ENCODE measurements at places on chromosomes 12 and 14.
A peak's percentile ranks its signal among the peaks of the same experiment; 100 is the strongest.

DNA sequence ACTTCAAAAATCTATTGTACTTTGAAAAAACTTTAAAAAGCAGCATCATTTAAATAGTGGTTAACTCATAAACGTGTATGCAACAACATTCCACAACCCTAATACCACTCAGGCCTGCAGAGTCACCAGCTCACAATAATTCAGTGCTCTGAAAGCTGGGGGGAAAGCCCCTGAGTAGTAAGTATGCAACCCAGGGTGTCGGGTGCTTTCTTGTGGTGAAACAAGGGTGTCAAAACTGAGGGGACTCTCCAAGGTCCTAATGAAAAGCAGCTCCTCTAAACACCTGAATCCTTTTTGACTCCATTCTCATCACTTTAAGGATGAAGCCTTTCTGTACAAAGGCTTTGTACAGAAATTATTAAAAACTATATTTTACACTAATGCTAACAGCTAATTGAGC is 33.7 kb downstream of the FGFR1OP2 start:
- no peak for DNase-seq

GRCh38 chr12:78864403-78864869 is at the start of gene SYT1:
SYT1 (plus strand) TSS chr12:78864774.
- peak; percentile 69 for DNase-seq

DNA sequence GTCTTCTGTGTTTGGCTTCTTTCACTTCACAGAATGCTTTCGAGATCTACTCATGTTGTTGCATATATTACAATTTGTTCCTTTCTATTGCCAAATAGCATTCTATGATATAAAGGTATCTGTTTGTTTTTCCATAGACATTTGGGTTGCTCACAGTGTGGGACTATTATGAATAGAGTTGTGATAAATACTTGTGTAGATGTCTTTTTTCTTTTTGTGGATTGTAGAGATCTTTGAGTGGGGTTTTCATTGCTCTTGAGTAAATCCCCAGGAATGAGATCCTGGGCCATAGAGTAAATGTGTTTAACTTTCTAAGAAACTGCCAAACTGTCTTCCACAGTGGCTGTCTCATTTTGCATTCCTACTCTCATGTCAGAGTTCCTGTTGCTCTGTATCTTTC is 24.9 kb upstream of the CEBPE start:
- DNase-seq = no peak

- no peak for DNase-seq
These were observed 133.8 kb upstream of the CPM start for GRCh38 chr12:69066492-69067373.

DNA sequence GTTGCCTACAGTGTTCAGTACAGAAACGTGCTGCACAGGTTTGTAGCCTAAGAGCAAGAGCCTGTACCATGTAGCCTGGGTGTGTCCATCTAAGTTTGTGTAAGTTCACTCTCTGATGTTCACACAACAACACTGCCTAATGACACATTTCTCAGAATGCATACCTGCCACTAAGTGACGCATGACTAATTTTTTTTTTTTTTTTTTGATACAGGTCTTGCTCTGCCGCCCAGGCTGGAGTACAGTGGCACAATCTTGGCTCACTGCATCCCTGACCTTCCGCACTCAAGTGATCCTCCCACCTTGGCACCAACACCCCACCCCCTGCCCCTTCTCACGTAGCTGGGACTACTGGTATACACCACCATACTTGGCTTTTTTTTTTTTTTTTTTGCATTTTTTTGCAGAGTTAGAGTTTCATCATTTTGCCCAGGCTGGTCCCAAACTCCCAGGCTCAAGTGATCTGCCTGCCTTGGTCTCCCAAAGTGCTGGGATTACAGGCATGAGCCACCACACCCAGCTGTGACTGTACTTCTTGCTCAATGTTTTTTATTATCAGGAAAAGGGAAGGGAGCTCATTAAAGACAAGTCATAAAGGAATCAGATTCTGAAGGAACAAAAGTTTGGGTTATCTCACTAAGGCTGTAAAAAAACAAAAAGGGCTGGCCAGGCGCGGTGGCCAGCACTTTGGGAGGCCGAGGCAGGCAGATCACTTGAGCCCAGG is 10.0 kb upstream of the CDC42BPB start:
- no peak for DNase-seq

- DNase-seq = no peak
These were observed 203.5 kb downstream of the ANO6 start for GRCh38 chr12:45419317-45419814.

GRCh38 chr12:27674989-27675388 is 21.3 kb upstream of the REP15 start:
- no peak for DNase-seq

- DNase-seq = no peak
These were observed 530 bp downstream of the ARL1 start for GRCh38 chr12:101407049-101407435.

DNA sequence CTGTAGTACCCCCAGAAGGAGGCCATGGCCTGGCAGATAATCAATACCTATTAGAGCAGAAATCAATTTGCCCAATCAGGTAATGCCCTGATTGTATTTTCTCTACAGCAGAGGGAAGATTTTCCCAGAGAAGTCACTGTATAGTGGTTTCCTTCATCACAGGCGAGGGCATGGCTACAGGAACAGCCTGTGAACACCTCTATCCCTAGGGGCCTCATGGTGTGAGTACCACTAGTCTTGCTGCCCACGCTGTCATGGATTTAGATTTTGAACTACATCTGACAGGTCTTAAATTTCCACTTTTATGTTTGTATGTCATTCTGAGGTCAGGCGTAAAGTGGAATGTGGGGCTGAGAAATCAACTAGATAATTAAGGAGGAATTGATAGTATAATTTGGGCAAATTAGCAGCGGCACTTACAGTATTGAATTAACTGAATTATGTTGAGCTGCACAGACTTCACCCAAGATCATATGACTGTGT is 42.4 kb upstream of the STXBP6 start:
- DNase-seq = no peak

GRCh38 chr12:90908465-90908864 is 46.5 kb downstream of the CCER1 start:
- no peak for DNase-seq

GRCh38 chr14:76956316-76957090 is 72.0 kb downstream of the IRF2BPL start:
- peak; percentile 85 for DNase-seq

DNA sequence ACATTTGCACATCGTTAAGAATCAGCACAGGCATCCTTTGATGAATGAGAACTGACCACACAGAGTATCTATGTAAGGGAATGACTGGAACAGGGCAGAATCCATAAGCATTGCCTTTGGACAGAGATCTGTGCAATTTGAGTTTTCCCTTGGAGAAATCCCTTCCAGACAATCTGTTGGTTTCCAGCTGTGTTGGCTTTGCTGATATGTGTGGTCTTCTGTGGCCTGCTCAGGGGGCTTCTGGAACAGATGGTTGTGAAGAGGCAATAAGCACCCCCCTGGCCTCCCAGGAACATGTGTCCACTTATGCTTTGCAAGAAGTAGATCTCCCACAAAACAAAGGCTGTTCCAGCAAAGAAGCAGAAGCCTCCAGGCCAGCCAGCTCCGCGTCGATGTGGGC is 111.4 kb upstream of the TMEM132C start:
- DNase-seq = no peak

DNA sequence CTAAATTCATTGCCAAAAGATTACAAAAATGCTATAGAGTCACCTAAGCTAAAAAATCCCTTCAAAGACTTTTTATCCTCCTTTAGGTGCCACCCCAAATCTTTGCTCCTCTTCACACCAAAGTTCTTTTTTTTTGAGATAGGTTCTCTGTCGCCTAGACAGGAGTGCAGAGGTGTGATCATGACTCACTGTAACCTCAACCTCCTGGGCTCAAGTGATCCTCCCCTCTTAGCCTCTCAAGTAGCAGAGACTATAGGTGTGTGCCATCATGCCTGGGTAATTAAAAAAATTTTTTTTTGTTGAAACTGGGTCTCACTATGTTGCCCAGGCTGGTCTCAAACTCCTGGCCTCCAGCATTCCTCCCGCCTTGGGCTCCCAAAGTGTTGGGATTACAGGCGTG is 47.9 kb downstream of the WDHD1 start:
- no peak for DNase-seq

- no peak for DNase-seq
These were observed 144.1 kb upstream of the PTPRQ start for GRCh38 chr12:80299976-80300375.

- peak; percentile 57 for DNase-seq
These were observed 43.0 kb upstream of the CTDSP2 start for GRCh38 chr12:57889500-57889989.

GRCh38 chr12:94674051-94674451 is 23.7 kb upstream of the TMCC3 start:
- no peak for DNase-seq

GRCh38 chr14:56207626-56208292 is 89.5 kb downstream of the PELI2 start:
- DNase-seq = no peak

DNA sequence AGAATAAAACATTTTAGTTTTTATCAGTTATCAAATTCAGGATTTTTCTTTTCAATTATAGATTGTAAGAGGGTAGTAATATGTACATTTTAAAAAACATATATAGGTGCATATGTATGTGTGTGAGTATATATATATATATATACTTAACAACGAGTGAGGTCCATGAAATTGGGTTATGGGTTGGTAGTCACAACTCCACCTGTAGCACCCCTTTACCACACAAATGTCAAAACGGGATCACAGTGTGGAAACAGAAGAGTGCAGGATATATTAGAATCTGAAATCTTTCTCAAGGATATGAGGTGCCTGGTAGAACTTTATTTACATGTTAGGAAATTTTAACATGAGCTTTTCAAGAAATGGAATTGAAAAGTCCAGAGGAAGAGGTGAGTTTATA is 31.3 kb downstream of the MIA2 start:
- DNase-seq = no peak

DNA sequence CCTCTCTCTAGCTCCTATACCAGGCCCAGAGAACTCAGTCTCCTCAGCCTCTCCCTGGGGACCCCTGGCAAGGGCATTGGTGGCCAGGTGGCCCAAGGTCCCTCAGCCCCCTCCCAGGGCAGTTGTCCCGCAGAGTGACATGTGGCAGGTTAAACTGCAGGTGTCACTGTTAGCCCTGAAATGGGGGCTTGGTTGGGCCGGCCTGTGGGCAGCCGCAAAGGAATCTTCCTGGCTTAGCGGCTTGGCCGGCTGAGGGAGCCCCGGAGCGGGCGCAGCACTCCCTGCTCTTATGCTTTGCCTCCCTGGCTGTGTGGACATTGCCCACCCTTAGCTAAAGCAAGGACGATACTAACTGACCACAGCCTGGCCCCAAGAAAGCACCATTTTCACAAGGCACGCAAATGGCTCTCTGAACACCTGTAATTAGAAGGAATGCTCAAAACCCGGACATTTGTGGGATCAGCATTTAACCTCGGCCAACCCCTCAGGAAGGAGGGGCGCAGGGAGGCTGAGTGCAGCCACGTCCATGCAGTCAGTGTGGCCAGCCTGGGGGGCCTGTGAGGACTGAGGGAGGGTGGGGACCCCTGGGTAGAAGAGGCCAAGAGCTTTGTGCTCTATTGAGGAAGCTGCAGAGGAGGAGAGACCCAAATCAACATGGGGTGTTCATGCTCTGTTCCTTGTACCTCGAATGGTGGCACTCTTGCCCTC is 82.2 kb downstream of the PAPOLA start:
- no peak for DNase-seq

GRCh38 chr14:79638672-79639266 is 572.5 kb downstream of the DIO2 start:
- DNase-seq = no peak

- DNase-seq = no peak
These were observed 12.5 kb upstream of the SCARB1 start for GRCh38 chr12:124876171-124876570.

DNA sequence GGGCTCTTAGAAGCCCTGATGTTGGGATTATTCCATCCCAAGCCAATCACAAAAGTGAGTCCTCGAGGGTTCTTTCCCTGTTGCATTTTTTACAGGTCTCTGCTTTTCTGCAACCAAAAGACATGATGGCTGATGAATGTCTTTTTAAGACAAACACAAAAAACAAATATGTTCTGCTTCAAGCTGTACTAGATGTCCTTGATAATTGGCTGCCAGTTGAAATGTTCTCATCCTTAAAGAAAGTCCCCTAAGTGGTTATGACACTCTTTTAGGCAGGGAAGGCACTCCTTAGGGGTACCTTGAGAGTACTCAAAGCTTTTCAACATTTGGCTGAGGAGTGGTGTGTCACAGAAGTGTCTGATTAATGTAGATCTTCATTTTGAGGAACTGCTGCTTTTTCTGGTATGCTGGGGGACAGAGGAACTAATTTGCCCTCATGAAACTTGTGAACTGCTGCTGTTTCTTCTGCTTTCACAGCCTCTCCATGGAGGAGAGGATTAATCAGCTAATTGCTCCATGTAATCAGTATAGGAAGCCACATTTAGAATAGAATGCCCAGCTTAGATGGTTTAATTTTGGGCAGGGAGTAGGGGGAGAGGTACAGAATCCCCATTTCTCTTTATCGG is 22.8 kb upstream of the IGF1 start:
- no peak for DNase-seq

DNA sequence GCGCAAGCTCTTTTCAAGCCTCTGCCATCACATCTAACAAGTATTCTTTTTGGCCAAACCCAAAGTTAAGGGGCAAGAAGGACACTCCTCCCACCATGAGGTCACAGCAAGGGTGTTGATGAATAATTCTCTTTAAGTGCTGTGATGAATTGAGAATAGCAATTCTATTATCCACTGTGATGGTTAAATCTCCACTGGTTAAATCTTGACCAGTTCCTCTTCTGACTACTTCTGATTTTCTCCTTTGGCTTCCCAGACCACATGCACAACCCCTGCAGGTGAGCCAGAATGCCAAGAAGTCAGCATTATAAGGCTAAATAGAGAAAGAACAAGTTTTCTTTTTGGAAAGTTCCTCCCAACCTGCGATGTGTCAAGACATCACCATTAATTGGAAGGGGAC is 90.6 kb upstream of the BCL2L14 start:
- DNase-seq = no peak

GRCh38 chr12:7411343-7411742 is 32.6 kb downstream of the CD163L1 start:
- DNase-seq = peak; percentile 2

- DNase-seq = peak; percentile 15
These were observed 310.1 kb downstream of the SYT1 start for GRCh38 chr12:79174626-79175025.

DNA sequence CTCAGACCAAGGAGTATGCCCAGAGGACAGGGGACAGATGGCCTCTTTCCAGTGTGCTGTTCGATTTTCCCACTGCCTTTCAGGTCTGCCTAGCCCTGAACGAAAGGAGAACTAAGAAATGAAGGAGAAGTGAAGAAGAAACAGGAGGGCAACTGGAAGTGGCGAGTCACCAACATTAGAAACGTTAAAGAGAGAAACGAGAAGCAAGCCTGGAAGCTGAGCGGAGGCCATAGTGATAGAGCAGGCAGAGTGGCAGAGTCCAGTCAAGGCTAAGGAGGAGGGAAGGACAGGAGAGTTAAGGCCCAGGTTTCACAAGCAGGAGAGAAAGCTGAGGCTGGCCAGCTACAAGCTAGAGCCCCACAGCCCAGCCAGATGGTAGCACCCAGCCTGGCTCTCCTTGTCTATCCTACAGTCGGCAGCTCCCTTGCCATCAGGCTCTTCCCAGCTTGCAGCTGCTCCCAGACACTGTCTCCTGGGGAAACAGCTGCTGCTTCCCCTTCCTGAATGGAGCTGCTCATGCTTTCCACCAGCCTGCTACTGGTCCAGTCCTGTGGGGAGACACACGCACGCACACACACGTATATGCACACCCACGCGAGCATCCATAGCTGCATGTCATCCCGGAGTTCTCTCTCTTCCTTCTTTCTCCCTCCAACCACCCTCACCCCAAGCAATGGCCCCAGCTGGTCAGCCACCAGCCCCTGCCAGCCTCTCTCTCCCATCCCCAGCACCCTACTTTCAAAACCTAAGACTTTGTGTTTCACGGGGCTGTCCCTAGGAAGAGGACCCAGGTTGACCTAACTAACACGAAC is 139.7 kb upstream of the CCND2 start:
- no peak for DNase-seq
